ENCODE measurements at places on chromosomes 11 and 22. TPM values are rescaled to one million over a fixed set of nuclear protein-coding genes. Genes with fewer than 3 reads are reported as not detected.

The OR5P2 gene
- not detected for total RNA-seq

The FGF19 gene
- 1.7 TPM for total RNA-seq

The MUC5B gene
- not detected for total RNA-seq

The SPTBN2 gene
- 45.0 TPM for total RNA-seq

The SCUBE1 gene
- total RNA-seq: not detected

The PDGFD gene
- not detected for total RNA-seq

The TANGO2 gene
- 26.6 TPM for total RNA-seq

DNA sequence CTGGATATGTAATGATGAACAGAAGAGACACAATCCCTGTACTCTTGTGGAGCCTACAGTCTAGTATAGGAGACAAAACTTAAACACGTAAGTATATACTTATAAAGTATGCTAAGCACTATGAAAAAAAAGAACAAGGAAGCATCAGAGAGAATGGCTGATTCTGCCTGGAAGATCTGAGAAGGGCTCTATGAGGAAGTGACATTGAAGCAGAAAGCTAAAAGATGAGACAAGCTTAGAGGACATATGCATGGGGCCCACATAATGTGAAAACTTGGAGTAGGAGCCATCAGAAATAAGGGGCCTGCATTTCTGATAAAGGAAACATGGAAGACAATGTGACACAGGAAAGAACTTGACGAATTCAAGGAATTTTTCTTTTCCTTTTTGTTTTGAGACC, 16.6 kb downstream of the SAA1 start:
- no peak for DNase-seq

GRCh38 chr11:88292171-88292843, 45.2 kb downstream of the CTSC start:
- no peak for DNase-seq

GRCh38 chr22:35580351-35581022, 36.6 kb downstream of the MB start:
- no peak for DNase-seq

DNA sequence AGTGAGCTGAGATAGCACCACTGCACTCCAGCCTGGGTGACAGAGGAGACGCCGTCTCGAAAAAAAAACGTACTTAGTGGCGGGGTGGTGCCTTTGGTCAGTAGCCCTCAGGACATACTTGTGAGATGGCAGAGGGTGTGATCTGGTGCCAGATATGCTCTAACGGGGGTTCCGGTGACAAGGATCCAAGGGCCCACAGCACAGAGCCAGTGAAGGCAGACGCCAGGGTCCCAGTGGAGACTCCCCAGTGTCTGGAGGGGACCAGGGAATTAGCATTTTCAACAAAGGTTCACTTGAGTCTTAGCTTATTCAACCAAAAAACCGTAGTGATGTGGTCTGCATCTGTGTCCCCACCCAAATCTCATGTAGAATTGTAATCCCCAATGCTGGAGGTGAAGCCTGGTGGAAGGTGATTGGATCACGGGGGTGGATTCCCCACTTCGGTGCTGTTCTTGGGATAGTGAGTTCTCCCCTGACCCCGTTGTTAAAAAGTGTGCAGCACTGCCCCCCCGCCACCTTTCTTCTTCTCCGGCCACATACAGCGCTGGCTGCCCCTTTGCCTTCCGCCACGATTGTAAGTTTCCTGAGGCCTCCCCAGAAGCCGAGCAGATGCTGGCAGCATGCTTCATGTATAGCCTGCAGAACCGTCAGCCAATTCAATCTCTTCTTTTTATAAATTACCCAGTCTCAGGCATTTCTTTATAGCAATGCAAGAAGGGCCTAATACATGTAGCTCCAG, 26.6 kb upstream of the OSBPL5 start:
- DNase-seq: no peak

DNA sequence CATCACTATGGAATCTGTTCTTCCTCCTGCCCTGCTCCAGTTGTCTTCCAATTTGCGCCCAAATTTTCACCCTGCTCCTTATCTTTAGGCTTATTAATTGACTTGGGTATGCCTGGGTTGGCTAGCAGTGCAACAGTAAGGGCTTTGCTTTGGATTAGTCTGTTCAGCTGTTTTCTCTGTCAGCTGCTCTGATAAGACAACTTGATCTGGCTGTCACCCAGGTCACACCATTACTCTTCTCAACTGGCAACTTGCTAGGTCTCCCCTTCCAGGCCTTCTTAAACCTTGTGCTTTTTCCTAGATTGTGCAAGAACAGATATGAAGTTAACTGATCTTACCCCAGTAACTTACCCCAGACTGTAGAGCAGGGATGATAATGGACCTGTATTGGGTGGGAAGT, 357.8 kb upstream of the LARGE1 start:
- no peak for DNase-seq

DNA sequence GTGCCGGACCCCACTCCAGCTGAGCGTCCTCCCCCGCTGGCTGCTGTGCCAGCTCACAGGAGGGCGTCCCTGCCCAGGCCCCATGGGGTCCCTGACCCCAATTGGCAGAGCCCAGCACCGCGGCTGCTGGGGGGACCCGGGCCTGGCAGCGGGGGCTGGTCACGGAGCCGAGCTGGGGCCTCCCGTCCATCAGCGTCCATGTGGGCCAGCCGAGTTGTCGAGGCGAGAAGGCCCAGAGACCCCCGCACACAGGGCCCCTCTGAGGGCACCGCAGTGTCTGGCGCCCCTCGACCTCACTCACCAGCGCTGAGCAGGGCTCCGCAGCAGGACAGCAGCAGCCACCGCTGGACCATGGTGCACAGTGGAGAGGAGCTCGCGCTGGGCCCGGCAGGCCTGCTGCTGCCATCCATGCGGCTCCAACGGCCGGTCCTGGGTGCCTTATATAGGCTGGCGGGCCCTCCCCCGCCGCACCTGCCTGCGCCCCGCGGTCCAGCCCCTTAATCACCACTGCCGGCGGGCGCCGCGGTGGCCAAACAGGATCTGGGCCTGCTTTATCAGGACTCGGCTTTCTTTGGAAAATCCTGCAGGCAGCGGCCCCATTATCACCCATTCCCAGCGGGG, at the start of gene MUC6:
TSS of gene MUC6 (minus strand) at position 416 of the 621 bp plus-strand sequence. CDS start at position 353, 63 bp downstream.
- DNase-seq: no peak

DNA sequence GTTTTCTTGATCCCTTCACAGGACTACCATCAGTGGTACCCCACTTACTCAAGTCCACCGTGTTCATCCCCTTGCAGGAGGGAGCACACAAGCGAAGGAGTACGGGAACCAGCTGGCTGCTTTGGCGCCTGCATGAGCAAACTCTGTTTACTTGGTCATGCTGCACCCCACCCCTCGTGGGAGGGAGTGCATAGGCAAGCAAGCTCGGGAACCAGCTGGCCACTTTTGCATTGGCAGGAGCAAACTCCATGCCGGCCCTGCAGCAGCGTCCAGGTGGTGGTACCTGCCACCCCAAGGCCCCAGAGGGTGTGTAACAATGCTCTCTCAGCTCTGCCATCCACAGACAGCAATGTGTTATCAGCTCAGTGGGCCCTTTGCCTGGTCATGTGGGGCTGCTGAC, 737.8 kb downstream of the FAM181B start:
- no peak for DNase-seq

DNA sequence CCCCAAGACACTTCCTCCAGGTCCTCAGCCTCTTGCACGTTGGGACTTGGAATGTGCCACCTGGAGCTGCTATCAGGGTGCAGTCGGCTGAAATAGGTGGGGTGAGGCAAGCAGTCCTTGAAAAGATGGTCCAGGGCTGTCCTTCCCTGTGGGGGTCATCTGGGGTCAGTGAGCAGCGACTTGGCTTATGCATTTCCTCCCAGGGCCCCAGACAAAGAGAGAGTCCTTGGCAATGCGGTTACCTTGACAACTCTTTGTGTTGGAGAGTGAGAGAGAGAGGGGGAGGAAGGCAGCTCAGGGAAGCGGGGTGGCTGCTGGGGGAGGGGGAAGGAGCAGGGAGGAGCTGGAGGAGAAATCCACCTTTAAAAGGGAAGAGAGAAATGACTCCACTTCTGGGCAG, 93.8 kb downstream of the MIAT start:
- DNase-seq: no peak

DNA sequence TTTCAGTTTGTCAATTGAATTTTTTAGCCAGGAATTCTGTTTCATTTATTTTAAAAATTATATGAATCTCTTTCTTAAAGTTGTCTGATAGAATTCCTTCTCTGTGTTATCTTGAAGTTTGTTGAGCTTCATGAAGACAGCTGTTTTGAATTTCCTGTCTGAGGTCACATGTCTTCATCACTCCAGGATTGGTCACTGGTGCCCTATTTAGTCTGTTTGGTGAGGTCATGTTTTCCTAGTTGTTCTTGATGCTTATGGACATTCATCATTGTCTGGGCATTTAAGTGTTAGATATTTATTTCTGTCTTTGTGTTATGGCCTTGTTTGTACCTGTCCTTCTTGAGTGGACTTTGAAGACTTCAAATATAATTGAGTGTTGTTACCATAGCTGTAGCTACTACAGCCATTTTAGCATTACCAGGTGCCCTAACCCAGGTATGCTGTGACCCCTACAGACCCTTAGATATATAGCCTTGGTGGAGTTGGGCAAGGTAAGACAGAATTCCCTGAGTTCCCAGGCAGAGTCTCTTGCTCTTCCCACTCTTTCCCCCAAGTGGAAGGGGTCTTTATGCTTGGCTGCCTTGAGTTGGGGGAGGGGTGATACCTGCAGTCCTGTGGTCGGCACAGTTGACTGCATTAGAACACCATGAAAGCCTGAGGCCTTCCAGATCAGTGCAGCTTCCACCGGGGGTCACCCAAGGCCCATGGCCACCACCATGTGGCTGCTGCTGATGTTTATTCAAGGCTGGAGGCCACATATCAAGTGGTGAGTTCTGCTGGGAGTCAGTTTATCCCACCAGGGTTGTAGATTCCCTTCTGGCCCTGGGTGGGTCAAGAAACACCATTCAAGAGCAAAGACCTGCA, 229.6 kb downstream of the DYNC2H1 start:
- DNase-seq: peak; percentile 69

- no peak for DNase-seq
These were observed 77.2 kb upstream of the PPARA start for GRCh38 chr22:46072981-46073682.

DNA sequence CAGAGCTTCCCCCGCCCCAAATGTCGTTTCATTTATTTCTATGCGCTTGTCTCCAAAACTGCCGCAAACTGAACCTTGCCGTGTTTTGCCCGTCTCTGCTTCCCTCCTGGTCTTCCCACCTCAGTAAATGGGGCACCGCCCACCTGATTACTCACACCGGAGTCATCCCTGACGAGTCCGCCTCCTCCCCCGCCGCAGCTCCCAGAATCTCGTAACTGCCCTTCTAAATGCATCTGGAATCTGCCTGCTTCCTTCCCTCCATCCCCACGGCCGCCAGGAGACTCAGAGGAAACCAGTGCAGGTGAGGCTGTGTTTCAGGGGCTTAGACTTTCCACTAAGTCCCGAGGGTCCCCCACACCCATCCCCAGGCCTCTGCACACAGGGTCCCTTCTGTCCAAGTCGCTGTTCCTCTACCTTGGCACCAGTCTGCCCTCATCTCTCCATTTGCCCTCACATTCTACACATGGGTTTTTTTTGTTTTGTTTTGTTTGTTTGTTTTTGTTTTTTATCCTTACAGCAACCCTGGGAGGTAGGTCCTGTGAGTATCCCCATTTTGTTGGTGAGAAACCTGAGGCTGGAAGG, 62.6 kb upstream of the PHF21B start:
- peak; percentile 53 for DNase-seq

DNA sequence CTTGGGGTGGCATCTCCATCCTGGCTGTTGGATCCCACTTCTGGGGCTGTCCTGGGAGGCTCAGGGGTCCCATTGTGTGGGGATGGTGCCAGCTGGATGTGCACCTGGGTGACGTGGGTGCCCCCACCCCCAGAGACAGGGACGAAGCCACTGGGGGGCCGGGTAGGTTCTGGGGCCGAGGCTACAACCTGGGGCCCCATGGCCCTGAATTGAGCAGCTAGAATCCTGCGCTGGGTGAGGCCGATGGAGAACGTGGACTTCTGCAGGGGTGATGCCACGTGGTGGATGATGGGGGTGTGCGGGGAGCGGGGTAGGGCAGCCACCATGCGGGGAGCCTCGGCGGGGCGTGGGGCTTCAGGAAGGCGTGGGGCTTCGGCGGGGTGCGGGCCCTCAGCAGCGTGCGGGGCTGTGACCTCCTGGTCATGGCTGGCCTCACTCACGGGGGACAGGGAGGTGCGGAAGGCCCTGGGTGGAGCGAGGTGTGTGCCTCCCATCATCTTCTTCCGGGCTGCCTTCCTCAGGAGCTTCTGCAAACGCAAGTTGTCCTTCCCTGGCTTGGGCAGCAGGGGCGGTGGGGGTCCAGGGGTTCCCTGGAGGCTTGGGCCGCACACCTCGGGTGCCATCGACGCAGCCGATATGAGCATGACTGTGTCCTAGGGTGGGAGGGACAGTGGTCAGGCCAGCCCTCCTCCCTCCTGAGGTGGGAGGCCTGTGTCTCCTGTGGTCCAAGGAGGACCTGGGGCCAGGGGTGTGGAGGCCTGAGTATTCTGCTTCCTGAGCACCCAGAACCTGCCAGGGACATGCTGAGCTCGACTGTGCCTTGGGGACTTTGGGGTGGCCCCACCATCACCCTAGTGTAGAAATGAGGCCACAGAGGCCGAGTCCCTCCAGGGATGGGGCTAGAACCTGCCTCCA, 1.5 kb downstream of the PRR33 start:
- no peak for DNase-seq

DNA sequence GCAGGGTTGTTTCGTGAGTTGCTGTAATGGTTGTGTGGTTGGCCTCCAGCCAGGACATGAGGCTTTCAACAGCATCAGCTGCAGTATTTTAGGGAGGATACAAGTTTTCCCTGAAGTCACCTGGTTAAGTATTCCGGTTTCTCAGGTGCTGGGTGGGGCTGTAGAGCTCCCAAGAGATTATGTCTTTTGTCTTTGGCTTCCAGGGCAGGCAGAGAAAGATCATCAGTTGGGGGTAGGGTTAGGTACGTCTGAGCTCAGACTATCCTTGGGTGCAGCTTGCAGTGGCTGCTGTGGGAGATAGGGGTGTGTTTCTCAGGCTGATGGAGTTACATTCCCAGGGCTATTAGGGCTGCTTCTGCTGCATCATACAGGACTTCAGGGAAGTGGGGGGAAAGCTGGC, 47.5 kb upstream of the MRGPRX1 start:
- DNase-seq: no peak

DNA sequence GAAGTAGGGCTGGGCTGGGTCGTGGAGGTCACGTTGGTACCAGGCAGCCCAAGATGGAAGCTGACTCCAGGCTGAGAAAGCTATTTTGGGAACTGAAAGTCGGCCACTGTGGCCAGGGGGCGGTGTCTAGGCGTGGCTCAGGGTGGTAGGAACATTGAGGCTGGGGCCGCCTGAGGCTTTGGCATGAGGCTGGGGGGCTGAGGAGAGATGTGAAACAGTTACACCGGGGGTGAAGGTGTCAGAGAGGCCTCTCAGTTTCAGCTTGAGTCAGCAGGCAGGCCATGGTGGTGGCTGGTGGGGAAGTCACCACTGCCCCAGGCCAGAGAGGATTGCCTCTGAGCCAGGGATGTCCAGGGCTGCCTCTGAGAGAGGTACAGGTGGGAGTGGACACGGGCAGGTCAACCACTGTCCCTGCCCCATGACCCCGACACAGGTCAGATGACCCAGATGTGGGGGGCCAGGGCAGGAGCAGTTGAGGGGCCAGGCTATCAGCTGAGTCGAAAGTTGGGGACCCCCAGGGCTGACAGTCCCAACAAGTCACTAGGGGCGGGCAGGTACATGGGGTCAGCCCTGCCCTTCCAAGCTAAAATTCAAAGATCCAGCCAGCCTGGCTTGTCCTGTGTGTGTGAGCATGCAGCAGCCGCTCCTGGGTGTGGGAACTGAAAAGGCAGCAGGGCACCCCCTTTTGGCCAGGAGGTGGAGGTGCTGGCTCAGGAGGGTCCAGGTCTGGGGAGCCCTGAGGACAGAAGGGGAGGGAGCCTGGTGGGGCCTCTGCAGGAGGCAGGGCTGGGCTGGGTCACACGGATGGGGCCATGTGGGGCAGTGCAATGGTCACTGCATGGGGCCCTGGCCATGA, 7.2 kb downstream of the KCNK7 start:
- no peak for DNase-seq
